Activated T-cell treated with anti-CD3 and anti-CD28 coated beads for 4 hours (primary cell): ENCODE measurements at places on chromosomes 1 and 21.

- DNase-seq: no peak
Measured at GRCh38 chr1:101697072-101697471, 299.7 kb downstream of the OLFM3 start.

DNA sequence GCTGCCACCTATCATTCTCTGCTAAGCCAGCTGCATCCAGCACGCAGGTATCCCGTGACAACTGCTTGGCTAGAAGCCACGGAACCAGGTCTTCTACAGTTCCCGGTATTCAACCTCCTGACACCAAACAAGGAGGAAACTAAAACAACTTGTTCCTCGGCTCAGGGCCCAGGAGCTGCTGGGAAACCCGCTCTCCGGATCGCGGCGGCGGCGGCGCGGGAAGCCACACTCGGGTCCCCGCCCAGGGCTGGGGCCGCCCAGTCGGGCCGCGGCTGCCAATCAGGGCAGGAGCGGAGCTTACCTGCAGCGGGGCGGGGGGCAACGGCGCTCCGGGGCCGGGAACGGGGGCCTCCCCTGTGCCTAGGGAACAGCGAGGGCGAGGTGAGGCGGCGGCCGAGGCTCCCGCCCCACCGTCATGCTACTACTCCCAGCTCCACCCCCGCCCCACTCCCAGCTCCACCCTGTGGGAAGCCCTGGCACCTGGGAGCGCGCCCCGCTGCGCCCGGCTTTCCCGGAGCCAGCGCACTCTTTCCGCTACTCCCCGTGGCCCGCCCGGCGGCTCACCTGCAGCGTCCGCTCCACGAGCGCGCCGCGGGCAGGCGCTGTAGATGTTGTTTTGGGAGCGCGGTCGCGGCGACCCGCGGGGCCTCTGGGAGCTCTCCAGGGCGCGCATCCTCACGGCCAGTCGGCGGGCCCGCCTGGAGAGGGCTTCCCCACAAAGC, 12.1 kb downstream of the IL24 start:
- peak; percentile 16 for DNase-seq

DNA sequence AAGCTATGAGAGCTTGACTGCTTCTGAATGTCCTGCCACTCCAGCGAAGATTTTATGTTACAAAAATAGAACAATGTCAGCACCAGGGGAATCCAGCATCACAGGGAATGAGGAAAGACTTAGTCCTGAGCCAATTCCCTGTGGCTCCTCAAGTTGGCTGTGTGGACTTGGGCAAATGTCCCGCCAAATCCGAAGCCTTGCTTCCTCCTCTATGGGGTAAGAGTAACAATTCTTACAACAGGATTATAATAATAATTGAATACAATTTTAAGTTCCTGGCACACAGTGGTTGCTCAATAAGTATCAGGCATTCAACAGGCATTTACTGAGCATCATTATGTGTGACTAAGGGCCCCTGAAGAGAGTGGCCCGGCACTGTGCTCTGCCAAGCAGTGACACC, 44.4 kb downstream of the STPG1 start:
- DNase-seq: no peak

- peak; percentile 80 for DNase-seq
Measured at GRCh38 chr1:24925082-24925779, 4.8 kb downstream of the RUNX3 start.

DNA sequence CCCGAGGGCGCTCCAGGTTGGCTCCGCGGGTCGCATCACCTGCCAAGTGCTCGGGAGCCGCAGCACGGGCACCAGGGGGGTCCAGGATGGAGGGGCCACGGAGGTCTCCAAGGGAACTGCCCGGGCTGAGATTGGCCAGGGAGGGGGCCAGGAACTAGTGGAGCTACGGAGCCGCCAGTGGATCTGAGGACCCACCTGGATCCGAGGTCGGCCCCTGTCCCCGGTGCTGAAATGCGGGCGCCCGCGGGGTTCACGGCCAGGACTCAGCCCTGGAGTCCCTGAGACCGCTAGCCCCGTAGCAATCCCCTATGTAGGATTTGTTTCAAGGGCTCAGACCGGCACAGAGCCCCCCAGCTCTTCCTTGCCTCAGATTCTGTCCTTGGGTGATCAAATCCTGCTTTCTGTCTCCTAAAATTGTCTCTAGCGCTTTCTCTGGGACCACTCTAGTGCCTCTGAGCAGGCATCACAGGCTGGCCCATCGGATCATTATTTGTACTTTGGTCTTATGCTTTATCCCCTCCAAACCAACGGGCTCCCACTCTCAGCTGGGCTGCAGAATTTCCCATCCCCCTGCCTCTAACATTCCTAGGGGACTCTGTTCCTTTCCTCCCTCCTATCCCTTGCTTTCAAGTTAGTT, 27.3 kb downstream of the KIAA2013 start:
- DNase-seq: no peak

DNA sequence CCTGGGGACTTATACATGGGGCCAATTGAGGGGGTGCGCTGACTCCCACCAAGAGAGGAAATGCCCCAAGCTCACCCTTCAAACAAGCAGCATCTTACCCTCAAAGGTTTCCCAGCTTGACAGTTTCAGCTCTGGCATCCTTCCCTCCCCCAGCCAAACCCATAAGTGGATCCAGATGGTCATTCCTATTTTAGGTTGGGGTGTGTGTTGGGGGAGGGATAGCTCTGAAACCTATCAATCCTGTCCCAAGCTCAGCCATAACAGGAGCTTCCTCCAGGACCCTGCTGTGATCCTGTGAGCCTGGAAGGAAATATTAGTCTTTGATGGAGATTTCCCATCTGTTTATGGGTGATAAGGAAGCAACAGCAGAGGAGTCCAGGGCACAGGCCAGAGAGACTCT, 3.4 kb upstream of the TMEM222 start:
- DNase-seq: no peak
